ENCODE measurements at places on chromosomes 11 and 22.

DNA sequence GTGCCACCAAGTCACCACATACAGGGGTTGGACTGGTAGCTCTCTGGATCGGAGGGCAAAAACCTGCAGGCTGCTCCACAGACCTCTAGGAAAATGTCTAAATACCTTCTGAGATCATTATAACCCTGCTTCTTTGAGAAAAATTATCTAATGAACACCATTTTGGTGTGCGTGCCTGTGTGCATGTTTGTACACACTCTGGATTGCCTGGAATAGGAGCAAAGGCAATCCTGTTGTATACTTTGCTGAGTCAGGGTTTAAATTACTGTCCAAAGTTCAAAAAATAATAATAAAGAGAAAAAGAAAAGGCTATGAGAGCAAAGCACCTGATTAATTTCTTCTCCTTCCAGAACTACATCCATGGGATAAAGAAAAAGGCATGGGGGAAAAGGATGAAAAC, 11.0 kb downstream of the JAML start:
- no peak for DNase-seq

DNA sequence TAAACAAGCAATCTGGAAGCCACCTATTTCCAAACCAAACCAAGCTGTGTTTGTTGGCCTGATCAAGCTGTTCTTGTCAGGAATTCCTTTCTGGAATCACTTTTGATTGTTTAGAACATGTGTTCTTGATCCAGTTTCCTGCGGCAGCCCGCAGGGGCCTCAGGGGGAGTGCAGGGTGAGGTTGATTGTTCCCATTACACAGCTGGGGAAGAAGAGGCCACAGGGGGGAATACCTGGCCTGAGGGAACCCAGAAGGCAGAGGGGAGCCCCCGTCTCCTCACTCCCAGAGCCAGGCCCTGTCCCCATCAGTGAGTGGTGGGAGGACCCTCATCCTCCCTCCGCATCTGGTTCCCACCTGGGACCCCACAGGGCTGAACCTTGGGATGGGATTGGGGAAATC, 4.2 kb downstream of the MRGPRD start:
- no peak for DNase-seq

GRCh38 chr11:47766509-47767227, 473 bp downstream of the FNBP4 start:
- DNase-seq = peak; percentile 38

DNA sequence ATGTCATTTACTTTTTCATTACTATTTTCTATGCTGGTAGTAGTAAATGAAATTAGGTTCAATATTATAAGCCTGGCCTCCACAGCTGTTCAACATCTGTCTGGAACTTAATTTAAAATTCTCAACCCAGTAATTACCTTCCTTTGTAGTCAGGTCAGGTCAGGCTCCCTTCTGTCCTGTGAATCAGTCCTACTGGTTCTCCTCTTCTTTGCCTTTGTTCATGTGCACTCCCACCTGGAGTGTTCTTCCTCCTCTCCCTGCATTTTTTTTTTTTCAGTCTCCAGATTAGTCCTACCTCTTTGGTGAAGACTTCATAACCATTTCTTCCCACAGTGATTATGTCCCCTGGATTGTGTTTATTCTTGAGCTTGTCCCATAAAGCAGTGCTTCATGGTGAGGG, 67.9 kb downstream of the DKK3 start:
- DNase-seq = no peak

- no peak for DNase-seq
Measured at GRCh38 chr11:48033918-48034341, 53.6 kb downstream of the PTPRJ start.

- DNase-seq = no peak
Measured at GRCh38 chr22:17633217-17633997, 4.9 kb upstream of the ATP6V1E1 start.

DNA sequence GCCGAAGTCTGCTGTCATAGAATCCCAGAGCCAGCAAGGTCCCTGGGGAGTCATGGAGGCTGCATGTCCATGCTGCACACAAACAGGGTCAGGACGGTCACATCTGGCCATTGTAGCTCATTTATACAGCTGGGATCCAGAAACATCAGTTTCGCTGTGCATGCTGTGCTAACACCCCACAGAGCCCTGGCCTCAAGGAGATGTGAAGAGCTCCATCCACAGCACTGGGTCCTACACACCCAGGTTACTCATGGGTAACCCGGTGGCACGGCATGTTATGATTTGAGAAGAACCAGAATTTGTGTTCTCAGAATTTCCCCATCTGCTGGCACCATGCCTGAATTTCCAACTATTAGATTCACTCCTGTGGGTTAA, 146.3 kb upstream of the ARHGAP20 start:
- no peak for DNase-seq

- no peak for DNase-seq
Measured at GRCh38 chr11:9253086-9253485, 12.1 kb downstream of the DENND5A start.

All from stimulated activated CD8-positive, alpha-beta memory T cell treated with anti-CD3 and anti-CD28 coated beads, Interleukin-7, amount 100 ng/mL, for 1 hour (primary cell).